Suppressor macrophage treated with lipopolysaccharide for 4 hours (primary cell): ENCODE measurements at places on chromosomes 13 and 19.

- no peak for DNase-seq
Observed at GRCh38 chr19:2215281-2215751, 20.8 kb downstream of the PLEKHJ1 start.

GRCh38 chr19:1130771-1131717 lies 27.2 kb downstream of the GPX4 start:
- DNase-seq: peak; percentile 23

- DNase-seq: no peak
Observed at GRCh38 chr19:35715355-35715809, 2.4 kb upstream of the KMT2B start.

- DNase-seq: no peak
Observed at GRCh38 chr13:111228262-111229144, 91.9 kb upstream of the TEX29 start.

DNA sequence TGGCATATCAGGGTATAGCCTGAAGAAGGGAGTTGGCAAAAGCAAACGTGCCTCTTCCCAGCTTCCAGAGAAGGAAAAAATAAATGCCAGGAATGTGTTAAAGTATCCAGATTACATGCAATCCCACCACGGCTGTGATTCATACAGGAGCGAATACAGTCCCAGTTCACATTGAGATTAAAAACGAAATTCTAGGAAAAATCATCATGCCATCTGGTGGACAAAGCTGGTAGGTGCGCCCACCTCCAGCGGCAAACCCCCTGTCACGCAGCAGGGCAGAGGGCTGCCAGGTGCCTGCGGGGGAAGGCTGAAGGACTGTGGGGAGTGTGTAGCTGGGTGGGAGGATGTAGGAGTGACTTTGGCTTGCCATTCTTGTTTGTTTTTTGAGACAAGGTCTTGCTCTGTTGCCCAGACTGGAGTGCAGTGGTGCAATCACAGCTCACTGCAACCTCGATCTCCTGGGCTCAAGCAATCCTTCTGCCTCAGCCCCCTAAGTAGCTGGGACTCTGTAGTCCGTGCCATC lies 6.4 kb upstream of the DMWD start:
- peak; percentile 65 for DNase-seq

DNA sequence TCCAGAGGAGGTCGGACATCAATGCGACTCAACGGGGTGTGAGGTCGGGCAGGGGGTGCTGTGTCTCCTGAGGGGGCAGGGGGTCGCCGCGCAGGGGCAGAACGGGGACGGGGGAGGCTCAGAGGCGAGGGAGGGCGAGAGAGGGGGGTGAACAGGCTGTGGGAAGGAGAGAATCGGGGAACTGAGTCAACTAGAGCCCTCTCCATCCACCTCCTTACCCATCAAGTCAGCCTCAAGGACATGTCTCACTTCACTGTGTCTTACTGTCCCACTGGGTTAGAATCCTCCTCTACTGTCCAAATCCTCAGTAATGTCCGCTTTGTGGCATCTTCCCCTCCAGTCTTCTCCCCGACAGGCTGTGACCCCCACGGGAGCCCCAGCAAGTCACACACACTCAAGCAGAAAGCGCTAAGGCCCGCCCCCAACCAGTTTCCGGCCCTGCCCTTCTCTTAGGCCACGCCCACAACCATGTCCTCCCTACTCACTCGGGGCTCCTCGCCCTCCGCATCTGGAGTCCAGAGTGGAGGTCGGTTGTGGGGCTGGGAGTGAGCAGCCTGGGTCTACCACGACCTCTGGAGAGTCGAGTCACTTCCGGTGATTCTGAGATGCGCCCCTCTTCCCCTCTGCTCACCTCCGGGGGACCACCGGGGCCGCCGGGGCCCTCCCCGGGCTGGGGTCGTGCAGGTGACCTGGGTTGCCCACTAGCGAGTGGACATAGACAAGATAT lies 9.3 kb downstream of the PLEKHA4 start:
- no peak for DNase-seq

DNA sequence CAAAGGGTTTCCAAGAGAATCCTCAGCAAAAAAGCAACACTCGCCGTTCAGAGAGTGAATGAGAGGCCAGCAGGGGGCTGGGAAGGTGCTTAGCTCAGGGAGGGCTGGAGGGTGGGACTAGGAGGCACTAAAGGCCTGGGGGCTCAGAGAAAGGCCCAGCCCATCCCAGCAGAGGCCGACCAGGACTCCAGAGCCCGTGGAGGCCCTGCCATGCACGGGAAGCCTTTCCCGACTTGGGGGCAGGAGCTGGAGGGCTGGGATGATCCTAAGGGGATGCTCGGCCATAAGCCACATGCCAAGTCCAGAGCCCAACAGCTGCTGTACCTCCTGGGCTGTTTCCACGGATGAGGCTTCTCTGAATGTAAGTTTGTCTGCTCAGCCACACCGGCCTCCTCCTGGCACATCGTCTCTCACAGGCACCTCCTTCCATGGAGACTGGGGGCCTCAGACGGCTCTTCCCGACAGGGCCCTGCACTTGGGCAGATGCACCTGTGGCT lies 19.5 kb downstream of the RASA3 start:
- DNase-seq: no peak

- peak; percentile 23 for DNase-seq
Observed at GRCh38 chr19:14890643-14891379, 4.9 kb upstream of the OR7A17 start.

- no peak for DNase-seq
Observed at GRCh38 chr13:105735281-105735680, 800.2 kb downstream of the EFNB2 start.
